ENCODE measurements at places on chromosomes 6 and 20. TPM values are rescaled to one million over a fixed set of nuclear protein-coding genes. Genes with fewer than 3 reads are reported as not detected.
A peak's percentile ranks its signal among the peaks of the same experiment; 100 is the strongest.

- no peak for DNase-seq
Measured at GRCh38 chr6:125639466-125640020, 109.9 kb upstream of the HEY2 start.

DNA sequence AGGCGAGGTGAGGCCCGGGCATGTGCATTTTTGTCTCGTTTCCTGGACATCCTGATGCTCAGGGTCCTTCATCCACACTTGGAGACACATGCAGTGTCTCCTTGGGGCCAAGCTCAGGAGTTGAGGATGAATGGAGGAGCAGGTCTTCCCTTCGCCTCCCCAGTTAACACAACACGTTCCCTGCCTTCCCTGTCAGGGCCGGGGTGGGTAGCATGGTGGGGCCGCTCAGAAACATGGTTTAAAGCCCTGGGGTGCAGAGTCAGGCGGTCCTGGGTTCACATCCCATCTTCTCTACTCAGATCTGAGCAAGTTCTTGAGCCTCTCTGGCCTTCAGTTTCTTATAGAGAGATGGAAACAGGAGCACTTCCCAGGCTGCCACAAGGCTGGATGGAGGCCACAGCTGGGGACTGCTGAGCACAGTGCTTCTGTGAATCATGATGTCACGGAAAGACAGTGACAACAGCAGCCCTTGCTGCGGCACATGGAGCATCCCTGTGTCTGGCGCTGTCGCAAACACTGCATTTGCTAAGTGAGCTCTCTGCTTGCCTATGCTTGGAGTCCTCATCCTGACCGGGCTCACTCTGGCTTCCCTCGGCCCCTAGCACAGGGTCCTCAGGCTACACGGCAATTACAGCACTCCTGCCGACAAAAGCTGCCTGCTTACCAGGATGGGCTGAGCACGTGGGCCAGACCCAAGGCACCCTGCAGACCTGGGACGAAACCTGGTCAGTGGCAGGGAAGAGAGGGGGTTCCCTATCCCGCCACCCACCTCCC lies 45.6 kb upstream of the STX16 start:
- DNase-seq, result no peak

EYA4 gene
- polyA plus RNA-seq, result 30.9 TPM

GRCh38 chr6:7769702-7770101 lies 43.8 kb downstream of the BMP6 start:
- DNase-seq, result no peak

DYNLT1 gene
- 414 TPM for polyA plus RNA-seq

DNA sequence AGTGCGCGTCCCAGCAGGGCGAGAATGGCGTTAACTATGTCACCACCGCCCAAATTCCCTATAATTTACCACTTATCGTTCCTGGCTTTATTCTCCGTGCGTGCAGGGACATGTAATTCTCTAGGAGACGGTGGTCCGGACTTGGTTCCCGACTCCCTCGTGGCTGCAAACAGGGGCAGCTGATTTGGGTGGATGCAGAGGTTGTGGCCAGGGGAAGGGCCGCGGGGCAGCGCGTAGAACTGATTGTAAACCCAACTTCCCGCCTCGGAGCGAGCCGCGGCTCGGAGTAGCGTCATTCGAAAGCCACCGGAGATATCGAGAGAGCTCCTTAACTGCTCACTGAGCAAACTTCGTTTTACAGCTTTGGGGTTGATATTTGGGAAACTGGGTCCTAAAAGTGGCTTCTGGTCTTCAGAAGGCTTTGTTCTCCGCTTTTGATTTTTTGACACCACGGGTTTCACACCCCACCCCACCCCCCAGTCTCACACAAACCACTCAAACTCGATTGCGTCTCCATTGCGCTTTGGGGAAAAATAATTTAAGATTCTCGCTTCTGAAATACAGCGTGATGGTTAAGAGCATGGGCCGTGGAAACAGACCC lies 17.5 kb upstream of the ZSCAN9 start:
- no peak for DNase-seq

DNA sequence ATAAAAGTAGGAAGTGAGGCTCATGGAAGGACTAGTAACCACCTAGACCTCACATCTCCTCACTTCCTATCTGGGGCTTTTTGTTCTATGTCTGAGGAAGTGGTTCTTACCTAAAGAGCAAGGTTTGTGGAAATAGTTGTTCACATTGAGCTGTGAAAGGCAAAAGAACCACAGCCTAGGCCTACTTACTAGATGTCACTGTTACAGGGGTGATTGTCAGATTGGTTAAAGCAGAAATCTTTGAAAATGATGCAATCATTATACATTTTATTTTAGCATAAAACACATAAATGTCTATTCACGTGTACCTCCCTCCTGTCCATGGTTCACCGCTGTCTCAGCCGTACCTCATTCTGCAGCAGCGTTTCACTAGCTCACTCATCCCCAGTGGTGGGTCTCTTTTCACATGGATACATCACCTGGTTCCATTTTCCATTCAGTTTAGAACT lies 268.8 kb downstream of the TMEM242 start:
- DNase-seq, result no peak

GRCh38 chr20:35467339-35468224 lies 12.2 kb downstream of the CEP250 start:
- DNase-seq, result no peak

TAGAP gene
- not detected for polyA plus RNA-seq

DNA sequence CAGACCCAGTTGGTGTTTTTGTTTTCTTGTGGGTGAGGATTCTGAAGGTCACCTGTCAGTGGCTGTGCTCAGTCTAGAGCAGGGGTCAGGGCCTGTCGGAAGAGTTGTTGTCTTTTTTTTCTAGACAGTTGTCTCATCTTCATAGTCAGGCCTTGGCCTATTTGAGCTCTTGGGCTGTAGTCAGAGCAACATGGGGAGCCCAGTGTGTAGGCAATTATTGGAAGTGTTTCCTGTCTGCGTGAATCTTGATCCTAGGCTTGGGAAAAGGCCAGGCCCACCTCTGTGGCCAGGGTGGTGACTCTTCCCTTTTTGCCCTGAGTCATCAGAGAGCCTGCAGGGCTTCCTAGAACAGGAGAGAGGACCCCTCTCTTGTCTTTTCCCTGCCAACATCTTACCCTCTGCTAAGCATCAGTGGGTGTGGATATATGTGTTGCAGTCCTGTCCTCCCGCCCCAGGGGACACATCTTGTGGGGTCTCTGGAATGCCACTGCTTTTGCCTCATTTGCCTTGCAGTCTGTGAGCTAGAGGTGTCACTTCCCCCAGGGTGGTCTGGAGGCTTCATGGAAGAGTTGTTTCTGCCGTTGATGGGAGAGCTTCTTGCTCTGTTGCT lies 11.4 kb downstream of the TJAP1 start:
- DNase-seq, result no peak

- no peak for DNase-seq
Measured at GRCh38 chr20:45359406-45360148, 3.4 kb upstream of the SYS1 start.

DNA sequence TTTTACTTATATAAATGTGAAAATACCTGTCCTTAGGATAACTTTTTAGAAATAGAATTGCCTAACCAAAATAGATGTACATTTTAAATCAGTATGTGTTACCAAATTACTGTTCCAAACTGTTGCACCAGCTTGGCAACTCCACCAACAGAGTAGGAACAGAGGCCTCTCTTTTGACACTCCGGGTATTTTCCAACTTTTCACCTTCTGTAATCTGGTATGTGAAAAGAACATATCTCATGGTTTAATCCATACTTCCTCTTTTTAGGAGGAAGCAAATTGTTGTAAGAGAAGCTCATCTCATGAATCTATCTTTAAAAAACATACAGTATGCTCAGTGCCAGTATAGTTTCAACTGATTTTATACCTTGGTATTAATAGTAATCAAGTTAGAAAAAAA lies 24.9 kb downstream of the RNF144B start:
- no peak for DNase-seq

HSD17B8 gene
- 4.9 TPM for polyA plus RNA-seq

STK4 gene
- polyA plus RNA-seq, result 18.9 TPM

GRCh38 chr6:161168281-161168891 lies 105.5 kb downstream of the AGPAT4 start:
- DNase-seq, result peak; percentile 93

HLA-DQA2 gene
- not detected for polyA plus RNA-seq

DNA sequence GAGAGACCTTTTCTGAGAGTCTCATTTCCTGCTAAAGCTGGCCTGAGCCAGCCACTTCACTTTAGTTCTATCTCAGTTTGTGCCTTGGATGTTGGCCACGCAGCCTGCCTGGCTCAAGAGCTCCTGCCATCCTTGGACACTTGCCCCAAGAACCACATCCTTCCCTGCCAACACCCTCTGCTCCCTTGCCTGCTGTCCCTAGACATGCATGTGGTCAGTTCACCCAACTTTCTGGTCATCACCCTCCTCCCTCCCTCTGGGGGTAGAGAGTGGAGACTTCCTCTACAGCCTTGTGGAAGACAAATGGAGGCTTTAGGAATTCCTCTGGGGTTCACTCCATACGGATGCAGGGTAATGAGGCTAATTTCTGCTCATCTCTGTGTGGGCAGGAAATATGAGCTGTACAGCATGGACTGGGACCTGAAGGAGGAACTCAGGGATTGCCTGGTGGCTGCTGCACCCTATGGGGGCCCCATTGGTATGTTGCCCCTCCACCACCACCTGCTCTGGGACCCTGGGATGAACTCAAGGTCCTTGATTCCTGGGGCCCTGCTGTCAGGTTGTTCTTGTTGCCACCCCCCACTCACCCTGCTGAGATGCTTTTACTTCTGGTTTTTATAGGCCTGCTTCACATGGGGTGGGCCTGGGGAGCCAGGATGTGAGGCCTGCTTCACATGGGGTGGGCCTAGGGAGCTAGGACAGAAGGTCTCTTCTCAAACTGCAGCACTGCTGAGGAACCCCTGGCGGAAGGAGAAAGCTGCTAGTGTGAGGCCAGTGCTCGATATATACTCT lies 13.8 kb upstream of the PTPRA start:
- no peak for DNase-seq

GRCh38 chr6:166507380-166507779 lies 79.1 kb downstream of the RAMACL start:
- no peak for DNase-seq

DNA sequence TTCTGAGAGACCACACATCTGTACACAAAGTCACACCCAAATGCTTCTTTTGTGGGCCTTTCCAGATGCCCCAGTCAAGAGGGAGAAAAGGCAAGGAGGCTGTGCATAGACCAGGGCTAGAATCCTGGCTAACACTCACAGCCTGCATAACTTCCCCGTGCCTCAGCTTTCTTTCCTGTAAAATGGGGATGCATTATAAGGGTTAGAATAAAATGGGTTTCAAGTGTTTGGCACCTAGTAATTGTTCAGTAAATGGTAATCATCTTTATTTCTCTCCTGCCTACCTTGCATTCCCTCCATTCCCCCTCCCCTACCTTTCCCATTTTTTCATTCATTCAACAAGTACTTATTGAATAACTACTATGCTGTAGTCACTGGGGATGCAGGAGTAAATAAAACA lies 29.4 kb downstream of the UNC5CL start:
- no peak for DNase-seq

DNA sequence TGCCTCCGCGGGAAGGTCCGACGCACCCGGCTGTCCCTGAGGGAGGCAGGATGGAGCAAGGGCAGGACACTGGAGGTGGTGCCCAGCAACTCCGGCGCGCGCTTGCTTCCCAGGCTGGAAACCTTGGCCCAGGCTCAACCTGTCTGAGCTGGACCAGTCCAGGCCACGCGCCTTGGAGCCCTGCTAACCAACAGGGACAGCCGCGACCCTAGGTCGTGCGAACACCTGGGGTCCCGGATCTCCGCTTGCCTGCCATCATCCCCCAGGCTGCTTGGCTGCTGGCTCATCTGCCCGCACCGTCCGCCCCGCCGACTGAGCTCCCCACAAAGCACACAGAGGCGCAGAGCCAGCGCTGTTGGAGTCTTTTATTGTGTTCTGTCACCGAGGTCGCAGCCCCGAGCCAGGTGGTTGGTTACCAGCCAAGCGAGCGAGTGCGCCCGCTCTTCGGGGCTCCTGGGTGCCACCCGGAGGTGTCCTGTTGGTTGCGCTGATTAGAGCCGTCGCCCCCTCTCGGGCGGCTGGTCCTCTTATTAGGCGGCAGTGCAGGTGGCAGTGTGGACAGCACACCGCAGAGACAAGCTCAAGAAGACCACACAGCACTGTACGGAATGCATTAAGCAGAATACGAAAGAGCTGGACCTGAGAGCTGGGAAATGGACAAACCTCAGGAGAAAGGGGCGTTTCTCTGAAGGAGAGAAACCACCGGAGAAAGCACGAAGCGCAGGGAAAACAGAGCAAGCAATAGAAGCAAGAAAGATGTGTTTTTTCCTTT lies 3.8 kb downstream of the COL12A1 start:
- no peak for DNase-seq

GRCh38 chr20:49570161-49570827 lies 2.4 kb upstream of the PTGIS start:
- DNase-seq, result no peak

NMBR gene
- polyA plus RNA-seq, result 0.15 TPM

LY6G6D gene
- not detected for polyA plus RNA-seq

- no peak for DNase-seq
Measured at GRCh38 chr20:61244213-61244612, 7.8 kb upstream of the CDH4 start.
